ENCODE measurements at places on chromosomes 1 and 21.

- DNase-seq, result peak; percentile 81
Observed at GRCh38 chr1:31102501-31102950, 37.0 kb upstream of the PUM1 start.

- no peak for DNase-seq
Observed at GRCh38 chr1:13751985-13752384, 52.0 kb downstream of the PRDM2 start.

DNA sequence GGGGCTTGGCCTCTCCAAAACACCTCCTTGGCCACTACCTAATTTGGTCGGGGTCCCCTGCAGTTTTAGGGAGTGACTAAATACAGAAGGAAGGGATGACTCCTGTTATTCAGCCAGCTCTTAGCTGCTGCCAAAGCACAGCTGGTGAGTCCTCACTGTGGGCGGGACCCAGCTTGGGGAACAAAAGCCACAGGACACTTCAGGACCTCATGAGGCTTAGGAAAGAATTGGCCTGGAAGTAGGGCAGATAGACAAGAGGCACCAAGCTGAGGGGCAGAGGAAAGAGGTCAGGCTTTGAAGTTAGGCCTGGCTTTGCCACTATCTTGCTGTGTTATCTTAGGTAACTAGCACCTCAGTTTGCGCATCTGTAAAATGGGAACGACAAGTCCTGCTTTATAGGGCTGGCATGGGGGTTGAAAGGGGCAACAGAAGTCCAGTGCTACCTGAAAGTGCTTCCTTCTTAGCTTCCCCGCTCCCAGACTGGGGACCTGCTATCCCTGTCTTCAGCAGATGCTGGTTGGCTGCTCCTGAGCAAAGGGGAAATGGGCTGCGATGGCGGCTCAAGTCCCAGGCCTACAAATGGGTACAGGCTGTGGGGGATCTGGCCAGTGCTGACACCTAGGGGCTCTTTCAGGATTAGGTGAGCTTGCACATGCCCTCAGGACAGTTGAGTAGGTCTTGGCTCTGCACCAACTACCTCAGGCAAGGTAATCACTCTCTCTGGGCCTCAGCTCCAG, 15.7 kb downstream of the IFI6 start:
- DNase-seq, result peak; percentile 80

DNA sequence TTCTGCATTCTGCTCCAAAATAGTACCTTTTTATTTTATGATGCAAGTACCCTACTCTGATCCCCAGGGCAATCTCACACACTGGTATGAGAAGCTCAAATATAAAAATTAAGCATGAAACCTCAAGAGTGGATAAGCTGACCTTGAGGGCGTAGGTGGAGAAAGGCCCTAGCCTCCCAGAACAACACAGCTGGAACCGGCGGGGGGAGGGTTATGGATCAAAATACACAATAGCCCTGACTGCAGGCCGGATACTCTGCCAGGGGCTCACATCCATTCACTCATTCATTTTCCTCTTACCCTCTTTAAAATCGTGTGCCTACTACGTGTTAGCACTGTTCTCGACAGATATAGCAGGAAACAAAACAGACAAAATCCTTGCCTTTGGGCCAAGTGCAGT, 32.8 kb upstream of the ECE1 start:
- DNase-seq, result peak; percentile 83

- peak; percentile 93 for DNase-seq
Observed at GRCh38 chr1:18913065-18913835, 10.9 kb upstream of the ALDH4A1 start.

- no peak for DNase-seq
Observed at GRCh38 chr21:44555200-44555875, 3.3 kb downstream of the KRTAP10-3 start.

- DNase-seq, result no peak
Observed at GRCh38 chr1:16120407-16120806, 35.5 kb downstream of the EPHA2 start.

Data from foreskin fibroblast (primary cell).